ENCODE measurements at places on chromosomes 7 and 10.

GRCh38 chr10:45404087-45404769 is 30.2 kb downstream of the ALOX5 start:
- DNase-seq = no peak

DNA sequence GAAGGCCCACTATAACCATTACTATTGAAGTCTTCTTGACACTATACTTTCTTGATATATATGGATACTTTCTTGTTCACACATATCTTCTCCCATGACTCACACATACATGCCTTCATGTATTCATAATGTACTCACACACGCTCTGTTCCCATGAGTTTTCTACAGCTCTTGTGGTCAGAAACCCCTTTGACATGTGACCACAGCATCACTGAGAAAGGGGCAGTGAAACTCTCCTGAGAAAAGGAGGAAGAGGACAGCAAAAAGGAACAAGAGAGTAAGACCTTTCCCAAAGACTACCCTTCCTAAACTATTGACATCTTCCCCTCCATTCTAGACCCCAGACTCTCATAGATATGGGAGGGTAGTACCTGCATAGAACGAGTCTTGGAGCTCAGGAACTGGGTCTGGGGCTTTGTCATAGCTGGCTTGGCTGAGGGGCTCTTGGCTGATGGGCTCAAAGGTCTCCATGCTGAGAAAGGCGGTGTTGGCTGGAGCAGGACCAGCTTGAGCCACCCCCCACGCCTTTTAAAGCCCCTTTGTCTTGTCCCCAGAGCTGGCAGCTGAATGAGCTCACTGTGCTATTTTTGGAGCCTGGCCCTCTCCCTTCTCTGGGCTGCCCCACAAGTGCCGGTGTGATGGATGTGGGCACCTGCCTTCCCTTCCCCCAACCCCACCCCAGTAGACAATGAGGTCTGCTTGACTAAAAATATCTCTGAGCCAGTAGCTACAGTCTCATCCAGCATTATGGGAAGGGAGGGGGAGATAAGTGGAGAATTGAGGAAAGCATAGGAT is 5.1 kb downstream of the SYNPO2L start:
- no peak for DNase-seq

DNA sequence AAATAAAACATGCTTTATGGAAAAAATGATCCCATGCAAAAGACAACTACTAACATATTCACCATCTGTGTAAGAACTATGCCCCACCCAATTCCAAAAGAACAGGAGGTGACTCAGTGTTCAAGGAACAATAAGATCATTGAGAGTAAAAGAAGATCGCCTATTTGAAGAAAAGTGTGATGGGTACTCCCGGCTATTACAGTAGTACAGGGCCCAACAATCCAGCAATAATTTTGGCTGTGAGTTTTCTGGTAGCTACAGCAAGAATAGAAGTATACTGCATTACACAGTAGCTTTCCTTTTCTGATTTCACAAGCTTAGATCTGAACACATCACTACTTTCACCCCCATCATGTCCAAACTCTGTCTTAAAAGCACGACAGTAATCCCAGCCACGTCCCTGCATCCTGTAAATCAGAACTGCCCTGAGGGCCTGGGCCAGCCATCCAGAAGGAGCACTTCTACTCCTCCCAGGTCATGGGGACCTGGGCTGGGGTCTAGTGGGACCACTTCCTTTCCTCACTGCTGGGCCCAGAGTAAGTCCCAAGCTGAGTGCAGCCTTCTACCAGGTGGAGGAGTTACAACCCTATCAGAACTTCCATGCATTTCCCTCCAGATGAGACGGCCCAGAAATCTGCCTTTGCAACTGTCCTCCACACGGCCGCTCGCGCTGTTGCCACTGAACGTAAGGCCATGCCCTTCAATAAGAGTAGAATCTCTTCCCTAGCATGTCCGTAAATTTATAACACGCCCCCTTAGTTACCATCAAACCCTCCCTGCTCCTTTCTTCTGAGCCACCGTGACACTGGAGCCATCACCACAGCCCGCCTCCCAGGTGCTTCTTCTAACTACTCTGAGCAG is 7.9 kb downstream of the ESYT2 start:
- no peak for DNase-seq

DNA sequence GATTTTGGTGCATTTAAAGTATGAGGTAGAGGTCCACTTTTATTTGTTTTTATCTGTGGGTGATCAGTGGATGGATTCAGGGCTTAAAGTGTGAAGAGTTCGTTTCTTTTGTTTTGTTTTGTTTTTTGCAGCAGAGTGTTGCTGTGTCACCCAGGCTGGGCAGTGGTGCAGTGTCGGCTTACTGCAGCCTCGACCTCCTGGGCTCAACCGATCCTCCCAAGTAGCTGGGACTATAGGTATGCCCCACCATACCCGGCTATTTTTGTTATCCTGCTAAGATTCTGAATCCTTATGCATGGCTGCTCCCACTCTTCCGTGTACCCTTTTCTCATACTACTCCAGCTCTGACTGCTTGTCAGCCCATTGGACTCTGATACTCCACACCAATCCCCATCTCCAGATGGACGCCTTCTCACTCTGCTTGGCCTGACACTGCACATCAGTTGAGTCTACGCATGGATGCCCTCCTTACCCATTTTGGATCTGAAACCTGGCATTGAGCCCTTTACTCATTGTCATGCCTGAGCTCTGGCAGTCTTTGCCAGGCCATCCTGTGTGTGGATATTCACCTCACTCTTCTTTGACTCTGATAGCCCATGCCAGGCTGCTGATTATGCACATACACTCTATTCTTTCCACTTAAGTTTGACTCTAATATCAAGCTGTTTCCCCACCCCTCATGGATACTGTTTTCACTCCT is 119.5 kb downstream of the CCSER2 start:
- DNase-seq = no peak

GRCh38 chr10:105347487-105347886 is 706.4 kb downstream of the SORCS3 start:
- no peak for DNase-seq
